Prostate gland (tissue), 2 donors: ENCODE measurements at places on chromosomes 1 and 21.

- DNase-seq: no peak
These were observed 499.2 kb downstream of the SETD4 start for GRCh38 chr21:35561116-35561515.

DNA sequence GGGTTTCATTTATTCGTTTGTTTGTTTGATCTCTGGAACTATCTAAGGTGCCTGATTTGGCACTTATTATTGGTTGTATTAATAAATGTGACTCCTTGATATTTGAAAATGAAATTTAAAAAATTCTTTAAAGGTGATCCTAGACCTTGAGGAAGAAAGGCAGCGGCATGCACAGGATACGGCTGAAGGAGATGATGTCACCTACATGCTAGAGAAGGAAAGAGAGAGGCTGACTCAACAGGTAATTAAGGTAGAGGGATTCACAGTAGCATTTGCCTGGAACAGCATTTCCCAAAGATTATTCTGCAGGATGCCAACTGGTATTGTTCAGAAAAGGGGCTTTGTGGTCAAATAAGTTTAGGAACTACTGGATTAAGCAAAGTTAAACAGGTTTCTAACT, 54.4 kb upstream of the WNT2B start:
- no peak for DNase-seq

- DNase-seq: no peak
These were observed 701.8 kb upstream of the CXADR start for GRCh38 chr21:16811011-16811410.

GRCh38 chr1:243924188-243924587, 74.1 kb upstream of the AKT3 start:
- no peak for DNase-seq

GRCh38 chr1:221916176-221916575, 174.3 kb upstream of the DUSP10 start:
- no peak for DNase-seq

GRCh38 chr21:36129219-36129618, 5.7 kb upstream of the CBR3 start:
- DNase-seq: no peak

DNA sequence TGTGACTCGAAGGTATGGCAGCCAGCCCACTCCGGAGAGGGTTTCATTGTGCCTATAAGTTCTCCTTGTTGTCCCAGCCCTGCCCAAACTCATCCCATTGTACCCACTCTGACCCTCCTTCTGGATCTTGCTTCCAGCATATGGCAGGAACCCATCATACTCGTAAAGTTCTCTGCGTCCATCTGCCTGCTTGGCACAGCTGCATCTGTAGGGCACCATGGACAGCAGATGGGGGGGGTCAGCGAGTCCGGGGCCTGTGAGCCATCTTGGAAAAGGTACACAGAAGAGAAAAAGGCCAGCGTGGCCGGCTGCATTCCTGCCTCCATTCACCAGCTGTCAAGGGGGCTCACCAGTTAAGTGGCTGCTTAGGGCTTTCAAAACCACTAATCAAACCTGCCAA, 94.9 kb upstream of the IGSF21 start:
- no peak for DNase-seq

DNA sequence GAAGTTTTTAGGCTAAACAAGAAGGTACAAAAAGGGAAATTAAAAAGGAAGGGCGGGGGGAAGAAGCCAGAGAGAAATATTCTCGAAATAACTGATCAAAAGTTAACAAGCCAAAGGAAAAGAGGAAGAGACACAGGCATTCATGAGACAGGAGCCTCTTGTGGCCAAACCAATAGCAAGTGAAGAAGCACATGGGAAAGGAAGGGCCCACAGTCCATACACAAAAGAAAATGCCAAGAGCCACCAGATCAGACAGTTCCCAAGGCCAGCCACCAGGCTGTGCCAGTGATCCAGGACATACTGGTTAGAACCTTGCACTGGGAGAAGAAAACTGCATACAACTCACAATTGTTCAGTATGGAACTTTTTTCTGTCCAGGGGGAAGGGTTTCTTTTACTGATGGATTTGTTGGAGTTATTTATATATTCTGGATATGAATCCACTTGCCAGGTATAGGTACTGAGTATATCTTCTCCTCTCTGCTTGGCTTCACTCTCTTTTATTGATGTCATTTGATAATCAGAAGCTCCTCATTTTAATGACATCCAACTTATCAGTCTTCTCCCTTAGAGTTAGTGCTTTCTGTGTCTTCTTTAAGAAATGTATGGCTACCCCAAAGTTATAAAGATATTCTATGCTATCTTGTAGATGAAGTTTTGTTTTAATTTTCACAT, 76.8 kb downstream of the CD46 start:
- peak; percentile 82 for DNase-seq

DNA sequence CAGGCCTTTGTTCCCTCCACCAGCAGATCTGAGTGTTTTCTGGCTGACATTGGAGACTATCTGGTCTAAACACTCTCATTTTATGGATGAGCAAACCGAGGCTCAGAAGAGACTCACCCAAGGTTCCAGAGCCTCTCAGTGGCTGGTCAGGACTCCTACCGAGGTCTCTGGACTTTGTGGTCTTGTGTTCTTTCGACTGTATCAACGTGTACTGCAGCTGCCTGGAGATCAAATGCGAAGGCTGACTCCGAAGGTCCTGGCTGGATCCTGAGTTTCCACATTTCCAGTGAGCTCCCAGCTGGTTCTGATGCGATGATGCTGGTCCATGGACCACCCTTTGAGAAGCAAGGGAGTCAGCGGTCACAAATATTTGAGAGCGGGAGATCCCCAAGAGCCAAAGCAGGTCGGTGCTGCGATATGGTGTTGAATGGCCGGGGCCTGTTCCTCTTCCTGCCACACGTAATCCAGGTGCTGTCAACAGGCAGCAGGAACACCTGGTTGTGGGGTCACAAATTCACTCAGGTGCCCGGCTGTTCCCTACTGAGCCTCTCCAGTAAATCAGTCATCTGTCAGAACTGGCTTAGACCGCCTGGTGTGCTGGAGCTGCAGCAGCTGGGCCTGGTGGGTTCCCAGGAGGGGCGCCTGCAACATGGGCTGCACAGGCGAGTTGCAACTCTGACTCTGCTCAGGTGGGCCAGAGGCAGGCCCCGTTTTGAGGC, 94.8 kb upstream of the USP24 start:
- no peak for DNase-seq

GRCh38 chr21:36337099-36337509, 17.1 kb downstream of the MORC3 start:
- DNase-seq: peak; percentile 37

GRCh38 chr1:86778569-86779239, 74.3 kb downstream of the SH3GLB1 start:
- no peak for DNase-seq

DNA sequence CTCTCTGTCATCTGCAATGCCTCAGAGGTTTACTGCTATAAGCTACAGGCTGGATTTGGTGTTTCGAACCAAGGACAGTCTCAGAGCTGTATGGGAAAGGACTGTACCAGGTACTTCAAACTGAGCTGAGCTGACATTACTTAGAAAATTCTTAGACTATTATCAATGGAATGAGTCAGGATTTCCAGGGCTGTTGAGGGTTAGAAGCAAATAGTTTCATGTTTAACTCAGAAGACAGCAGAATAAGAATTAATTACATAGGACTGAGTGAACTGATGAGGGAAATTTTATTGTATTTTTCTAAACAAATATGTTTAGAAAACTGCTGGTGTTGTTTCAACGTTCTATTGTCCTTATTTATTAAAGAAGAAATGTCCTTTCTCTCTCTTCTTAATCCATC, 74.3 kb upstream of the CAPZB start:
- no peak for DNase-seq

GRCh38 chr21:39221997-39222486, 38.8 kb upstream of the PSMG1 start:
- DNase-seq: no peak

DNA sequence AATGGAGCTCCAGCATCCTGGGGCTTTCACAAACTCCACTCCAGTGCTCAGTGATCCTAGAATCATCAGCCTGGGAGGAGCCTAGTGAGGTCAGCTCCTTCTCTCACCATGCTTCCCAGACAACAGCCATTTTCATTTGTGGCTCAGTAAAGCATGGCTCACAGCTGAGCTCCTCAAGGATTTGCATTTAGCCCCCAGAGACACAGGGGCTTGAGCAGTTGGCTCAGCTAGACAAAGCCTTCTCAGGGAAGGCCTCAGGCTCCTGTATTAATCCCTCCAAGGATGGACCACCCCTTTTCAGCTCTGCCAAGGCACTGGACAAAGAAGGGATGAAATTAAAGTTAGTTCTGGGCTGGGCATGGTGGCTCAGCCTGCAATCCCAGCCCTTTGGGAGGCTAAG, 39.5 kb downstream of the ERI3 start:
- DNase-seq: no peak

DNA sequence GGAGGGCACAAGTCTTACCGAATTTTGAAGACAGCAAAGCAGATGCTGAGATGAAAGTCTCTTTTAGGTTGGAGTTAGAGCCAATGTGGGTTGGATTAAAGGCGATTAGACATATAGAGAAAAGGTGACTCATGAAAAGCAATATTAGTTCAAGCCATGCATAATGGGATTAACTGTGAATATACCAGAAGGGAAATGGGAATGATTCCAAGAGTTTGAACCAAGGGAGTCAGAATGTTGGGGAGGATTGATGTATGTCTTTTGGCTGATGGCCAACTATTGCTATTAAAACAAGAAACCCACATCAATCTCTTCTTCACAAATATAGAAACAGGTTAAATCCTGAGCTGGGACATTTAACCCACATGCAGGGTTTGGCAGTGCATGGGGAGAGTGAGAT, 1.2 kb downstream of the HMGCS2 start:
- no peak for DNase-seq

DNA sequence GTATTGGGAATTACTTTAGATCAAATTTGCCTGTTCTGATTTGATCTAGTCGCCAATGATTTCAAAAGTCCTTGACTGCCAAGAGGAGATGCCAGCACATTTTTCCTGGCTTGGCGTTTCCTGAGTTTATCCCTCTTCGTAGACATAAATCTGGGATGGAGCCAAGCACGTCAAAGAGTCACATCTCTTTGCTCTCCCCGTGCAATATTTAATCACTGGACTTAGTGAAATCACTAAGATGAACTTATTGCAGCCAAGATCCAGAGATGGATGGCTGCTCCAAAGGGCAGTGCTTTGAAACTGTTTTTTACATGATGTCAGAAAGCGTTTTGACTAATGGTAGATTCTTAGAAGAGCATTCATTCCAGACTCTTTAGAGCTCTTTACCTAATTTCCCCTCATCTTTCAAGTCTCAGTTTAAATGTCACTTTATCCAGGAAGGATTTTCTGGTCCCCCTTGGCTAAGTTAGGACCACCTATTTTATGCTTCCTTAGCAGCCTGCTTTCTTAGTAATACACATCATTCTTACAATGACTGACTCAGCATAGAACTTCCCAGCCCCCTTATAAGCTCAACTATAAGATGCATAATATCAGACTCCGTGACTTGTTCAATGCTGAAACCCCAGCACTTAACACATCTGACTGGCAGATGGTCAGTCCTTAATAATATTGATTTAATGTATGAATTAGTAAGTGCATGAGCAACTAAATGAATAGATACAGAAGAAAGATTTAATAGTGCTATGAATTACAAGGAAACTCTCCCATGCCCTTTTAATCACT, 94.4 kb upstream of the GREM2 start:
- DNase-seq: no peak

- no peak for DNase-seq
These were observed 5.6 kb downstream of the ELK4 start for GRCh38 chr1:205626216-205626615.

- peak; percentile 36 for DNase-seq
These were observed 98.9 kb downstream of the DHRS3 start for GRCh38 chr1:12518931-12519692.

DNA sequence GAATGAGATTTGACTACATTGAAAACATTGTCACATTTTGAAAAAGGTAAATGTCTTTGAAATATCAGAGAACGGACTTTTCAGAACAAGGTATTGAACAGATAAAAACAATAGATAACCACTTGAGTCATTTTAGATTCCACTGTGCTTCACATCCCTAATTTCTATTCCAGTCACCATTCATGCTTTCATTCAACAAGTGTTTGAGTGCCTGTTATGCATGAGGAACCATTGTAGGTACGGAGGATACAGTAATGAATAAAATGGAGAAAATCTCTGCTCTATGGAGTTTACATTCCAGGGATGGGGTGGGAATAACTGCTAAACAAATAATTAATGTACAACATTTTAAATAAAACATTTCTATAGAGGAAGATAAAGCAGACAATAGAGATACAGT, 26.3 kb downstream of the ZMYM4 start:
- DNase-seq: no peak

DNA sequence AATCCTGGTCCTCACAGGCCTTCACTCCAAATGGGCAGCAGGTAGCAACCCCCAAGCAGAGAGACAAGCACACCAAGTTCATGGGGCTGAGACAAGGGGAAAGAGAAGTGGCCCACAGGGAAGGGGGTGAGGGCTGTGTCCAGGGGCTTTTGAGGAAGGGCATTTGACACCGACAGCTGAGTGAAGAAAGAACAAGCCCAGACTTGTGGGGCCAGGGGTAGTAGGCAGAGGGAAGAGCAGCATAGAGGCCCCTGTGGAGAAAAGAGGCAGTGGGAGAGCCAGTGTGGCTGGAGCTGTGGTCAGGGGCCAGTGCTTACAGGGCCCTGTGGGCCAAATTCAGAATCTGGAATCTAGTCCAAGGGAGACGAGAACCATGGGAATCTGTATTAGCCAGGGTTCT, 85.4 kb downstream of the IGSF21 start:
- no peak for DNase-seq

DNA sequence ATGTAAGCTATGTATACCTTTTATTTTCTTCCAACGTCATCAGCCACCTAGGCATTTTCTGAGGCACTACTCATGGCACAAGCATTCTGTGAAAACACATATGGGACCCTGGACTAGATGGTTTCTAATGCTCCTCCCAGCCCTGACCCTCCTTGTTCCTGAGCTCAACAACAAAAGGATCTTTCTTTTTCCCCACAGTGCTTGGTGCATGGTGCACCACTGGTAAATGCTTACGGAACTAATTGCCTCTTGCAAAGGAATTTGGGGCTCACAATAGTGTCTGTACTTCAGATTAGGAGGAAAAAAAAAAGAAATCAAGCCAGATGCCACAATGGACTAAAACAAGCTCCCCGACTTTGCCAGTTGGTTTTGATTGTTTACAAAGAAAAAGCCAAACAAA, 390.5 kb downstream of the PLPP3 start:
- DNase-seq: no peak

- no peak for DNase-seq
These were observed 91.9 kb upstream of the SSX2IP start for GRCh38 chr1:84781946-84782771.

- DNase-seq: no peak
These were observed 60.7 kb downstream of the ZNF697 start for GRCh38 chr1:119587341-119587740.

DNA sequence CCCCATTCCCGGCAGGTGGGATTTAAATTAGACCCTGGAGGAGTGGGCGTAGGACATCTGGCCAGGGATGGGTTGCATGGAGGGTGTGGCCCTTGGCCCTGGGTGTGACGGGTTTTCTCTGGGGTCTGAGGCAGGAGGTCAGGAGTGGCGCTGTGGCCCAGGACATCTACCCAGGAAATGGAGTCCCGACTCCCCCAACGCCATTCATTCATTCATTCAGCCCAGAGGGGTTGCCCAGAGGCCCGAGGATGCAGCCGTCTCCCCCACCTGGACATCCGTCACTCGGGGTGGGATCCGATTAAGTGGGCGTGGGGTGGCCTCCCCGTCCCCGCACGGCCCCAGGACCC, 663 bp downstream of the ATP13A2 start:
- no peak for DNase-seq

- no peak for DNase-seq
These were observed 238.0 kb downstream of the ASTN1 start for GRCh38 chr1:176926330-176927086.

- no peak for DNase-seq
These were observed 444 bp upstream of the IARS2 start for GRCh38 chr1:220093361-220094015.

- DNase-seq: no peak
These were observed 18.7 kb downstream of the DMRTB1 start for GRCh38 chr1:53477651-53478501.
